ENCODE measurements at places on chromosomes 6 and 20.

GRCh38 chr6:109358204-109358603, 24.1 kb downstream of the CD164 start:
- no peak for DNase-seq

DNA sequence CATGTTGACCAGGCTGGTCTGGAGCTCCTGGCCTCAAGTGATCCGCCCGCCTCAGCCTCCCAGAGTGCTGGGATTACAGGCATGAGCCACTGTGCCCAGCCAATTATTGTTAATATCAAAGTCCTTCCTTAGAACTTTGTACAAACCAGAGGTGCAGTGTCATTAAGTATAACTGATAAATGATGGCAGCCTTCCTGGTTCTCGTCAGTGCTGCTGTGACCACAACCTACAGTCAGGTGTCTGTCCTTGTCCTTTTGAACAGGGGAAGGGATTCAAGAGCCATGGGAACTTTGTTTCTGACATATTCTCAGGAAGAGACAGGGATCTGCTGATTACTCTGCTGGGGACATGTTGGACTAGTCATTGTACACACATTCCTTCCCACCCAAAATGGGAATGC, 103.2 kb upstream of the TIAM2 start:
- DNase-seq = no peak

DNA sequence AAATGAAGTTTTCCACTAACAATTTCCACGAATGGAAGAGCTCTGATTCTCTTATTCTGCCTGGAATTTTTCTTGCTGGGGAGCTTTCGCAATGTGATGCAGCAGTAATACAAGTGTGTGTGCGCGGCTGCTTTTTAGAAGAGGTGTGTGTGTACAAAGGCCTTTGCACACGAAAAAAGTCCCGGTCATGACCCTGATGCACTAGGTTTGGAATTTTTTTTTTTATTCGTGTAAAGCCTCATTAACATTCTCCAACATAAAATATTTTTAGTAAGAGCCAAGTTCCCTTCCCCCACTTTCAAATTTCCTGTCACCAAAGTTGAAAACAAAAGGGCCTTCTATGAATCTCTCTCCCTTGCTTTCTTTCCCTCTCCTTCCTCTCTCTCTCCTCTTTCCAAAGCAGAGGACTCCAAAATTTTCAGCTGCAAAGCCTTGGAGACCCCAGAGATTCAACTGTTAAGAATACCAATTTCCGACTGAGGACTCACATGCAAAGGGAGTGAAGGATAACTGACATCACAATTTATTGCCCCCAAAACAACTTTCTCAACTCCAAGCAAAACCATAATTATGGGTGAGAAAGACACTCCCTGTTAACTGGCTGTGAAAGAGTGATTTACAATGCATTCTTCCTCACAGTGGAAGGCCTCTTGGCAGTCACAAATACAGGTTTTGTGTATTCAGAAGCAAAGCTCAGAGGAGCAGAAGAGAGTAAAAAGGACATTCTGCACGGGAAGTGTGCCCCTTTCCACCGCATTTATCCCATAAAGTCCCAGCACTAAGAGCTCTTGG, 421.2 kb upstream of the JARID2 start:
- no peak for DNase-seq

GRCh38 chr6:154371281-154371680, 14.7 kb upstream of the IPCEF1 start:
- DNase-seq = no peak

GRCh38 chr6:1657116-1657770, 47.5 kb downstream of the FOXC1 start:
- DNase-seq = no peak

- no peak for DNase-seq
These were observed 164.5 kb downstream of the ATXN1 start for GRCh38 chr6:16596616-16597331.

DNA sequence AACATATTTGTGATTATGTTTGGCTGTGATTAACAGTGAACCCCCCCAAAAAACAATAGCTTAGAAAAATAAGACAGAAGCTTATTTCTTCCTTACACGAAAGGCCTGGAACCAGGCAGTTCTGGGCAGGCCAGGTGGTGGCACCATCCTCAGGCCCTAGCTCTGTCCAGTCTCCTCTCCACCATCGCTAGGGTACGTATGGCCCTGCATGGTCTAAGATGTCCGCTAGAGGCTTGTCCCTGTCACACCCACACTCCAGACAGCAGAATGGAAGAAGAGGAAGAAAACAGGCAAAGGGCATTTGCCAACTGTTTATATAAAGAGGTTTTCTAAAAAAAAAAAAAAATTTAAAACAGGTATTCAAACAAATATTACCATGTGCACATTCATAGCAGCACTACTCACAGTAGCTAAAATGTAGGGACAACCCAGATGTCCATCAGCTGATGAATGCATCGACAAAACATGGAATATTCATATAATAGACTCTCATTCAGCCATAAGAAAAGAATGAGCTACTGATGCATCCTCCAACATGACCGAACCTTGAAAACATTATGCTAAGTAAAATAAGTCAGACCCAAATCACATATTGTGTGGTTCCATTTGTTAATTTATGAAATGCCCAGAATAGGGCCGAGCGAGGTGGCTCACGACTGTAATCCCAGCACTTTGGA, 6.7 kb downstream of the TGM3 start:
- DNase-seq = no peak

- DNase-seq = no peak
These were observed 152.3 kb upstream of the BEND6 start for GRCh38 chr6:56802584-56802983.

- DNase-seq = peak; percentile 52
These were observed 88.4 kb downstream of the HFE start for GRCh38 chr6:26175428-26176181.

DNA sequence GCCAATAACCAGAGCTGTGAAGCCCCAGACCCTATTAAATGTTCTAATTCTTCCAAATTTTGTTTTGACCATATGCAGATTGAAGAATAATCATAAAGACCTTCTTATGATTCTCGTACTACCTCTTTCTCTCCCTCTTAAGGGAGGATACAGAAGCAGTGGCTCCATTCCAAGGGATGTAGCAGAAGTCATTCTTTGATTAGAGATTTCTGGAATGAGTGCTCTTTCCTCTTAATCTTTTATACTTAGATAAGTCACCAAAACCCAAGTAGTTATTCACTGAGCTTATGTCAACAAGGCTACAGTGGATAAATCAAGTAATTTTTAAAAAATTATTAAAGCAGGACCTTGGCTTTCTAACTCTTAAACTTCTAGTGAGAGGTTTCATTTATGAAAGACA, 266.0 kb upstream of the STXBP5 start:
- no peak for DNase-seq

GRCh38 chr6:168596344-168596743, 155.4 kb downstream of the SMOC2 start:
- DNase-seq = no peak

GRCh38 chr6:89050155-89050554, 30.4 kb upstream of the PNRC1 start:
- no peak for DNase-seq

GRCh38 chr6:17022604-17023003, 79.2 kb upstream of the STMND1 start:
- DNase-seq = no peak

DNA sequence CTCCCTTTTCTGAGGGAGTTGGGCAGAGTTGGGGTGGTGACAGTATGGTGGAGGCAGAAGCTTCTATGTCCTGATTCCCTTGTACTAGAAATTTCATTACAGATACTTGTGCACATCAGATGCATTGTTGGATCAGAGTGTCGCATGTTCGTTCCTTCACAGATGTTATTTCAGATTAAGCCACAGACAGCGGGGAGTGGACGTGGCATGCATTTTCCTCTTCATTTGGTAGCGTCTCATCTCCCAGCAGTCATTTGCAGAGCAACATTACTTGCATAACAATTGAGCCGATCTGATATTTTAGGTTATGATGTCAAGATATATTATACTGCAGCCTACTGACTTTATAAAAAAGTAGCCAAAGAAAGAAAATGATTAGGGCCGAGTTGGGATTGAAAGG, 261.6 kb upstream of the SASH1 start:
- no peak for DNase-seq

DNA sequence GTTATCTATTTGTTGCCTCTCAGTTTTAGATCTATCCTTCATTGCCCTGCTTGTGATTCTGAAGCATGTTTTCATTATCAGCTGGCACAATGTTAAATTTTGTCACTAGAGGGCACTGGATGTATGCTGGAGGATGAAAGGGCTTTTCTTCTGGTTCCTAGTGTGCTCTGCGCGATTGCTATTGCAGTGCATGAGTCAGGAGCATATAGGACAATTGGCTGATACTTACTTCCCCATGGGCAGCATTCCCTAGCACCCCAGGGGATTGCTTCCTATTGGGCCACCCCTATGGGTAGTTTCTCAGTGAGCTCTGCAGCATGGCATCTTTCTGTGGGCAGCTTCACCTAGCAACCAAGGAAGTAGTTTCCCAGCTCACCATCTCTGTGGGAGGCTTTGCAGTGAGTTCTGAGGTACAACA, 280.3 kb upstream of the SYNCRIP start:
- DNase-seq = no peak

- no peak for DNase-seq
These were observed 26.2 kb upstream of the SRF start for GRCh38 chr6:43144879-43145278.

GRCh38 chr6:33992191-33992590, 153.7 kb downstream of the GRM4 start:
- DNase-seq = no peak

DNA sequence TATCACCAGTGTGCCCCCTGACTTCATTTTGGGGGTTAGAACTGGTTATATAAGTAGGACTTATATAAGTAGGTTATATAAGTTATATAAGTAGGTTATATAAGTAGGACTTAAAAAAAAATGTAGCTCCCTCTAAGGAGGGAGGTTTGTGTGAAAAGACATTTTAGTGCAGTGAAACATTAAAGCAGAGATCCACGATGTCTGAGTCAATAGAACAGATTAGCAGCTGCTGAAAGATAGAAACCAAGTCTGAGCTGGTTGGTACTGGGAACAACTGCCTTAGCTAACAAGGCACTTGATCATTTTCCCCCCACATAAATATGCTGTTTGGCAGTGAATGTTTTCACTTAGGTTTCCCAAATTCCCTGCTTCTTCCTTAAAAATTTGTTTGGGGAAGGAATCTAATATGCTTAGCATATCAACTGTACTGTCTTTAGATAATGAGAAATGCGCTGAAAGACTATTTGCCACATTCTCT, 2.1 kb upstream of the RPS12 start:
- no peak for DNase-seq

DNA sequence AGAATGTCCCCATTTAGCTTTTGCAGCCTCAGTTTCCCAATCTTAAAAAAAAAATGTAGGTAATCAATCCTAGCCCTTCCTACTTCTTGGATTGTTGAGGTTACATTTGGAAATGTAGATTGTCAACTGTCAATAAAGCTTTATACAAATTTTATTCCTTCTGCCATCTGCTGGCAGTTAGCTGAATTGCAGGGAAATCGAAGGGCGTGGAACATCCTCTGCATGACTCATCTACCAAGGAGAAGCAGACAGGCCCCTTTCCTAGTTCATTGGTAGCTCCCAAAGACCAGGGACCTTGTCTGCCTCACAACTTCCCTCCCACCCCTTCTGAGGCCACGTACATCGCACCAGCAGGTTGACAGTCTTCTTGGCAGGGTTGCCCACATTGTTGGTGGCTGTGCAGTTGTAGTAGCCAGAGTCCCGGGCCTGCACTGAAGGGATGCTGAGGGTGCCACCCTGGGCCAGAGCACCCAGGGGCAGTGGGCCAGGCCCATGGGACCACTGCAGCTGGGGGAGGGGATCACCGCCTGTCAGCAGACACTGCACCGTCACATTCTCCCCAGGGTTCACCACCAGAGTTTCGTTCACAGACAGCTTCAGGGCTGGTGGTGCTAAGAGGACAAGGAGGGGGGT, 43.6 kb downstream of the MDGA1 start:
- DNase-seq = peak; percentile 62

GRCh38 chr6:6057442-6058053, 50.8 kb upstream of the NRN1 start:
- DNase-seq = no peak

- DNase-seq = no peak
These were observed 237.6 kb downstream of the MMUT start for GRCh38 chr6:49225471-49225870.

DNA sequence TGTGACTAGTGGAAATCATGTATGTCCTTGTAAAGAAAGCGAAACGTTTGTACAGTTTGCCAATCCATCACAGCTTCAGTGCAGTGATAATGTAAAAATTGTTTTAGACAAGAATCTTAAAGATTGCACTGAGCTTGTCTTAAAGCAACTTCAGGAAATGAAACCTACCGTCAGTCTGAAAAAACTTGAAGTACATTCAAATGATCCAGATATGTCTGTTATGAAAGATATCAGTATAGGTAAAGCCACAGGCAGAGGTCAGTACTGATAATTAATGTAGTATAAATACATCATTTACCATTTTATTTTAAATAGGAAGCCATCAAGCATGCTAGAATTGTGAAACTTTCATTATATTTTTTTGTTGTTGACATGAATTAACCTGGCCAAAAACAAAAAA, 60.9 kb upstream of the SMIM8 start:
- DNase-seq = no peak

- DNase-seq = no peak
These were observed 50.3 kb upstream of the NAA20 start for GRCh38 chr20:19966840-19967239.

- peak; percentile 69 for DNase-seq
These were observed 806 bp downstream of the LEMD2 start for GRCh38 chr6:33787954-33788693.

DNA sequence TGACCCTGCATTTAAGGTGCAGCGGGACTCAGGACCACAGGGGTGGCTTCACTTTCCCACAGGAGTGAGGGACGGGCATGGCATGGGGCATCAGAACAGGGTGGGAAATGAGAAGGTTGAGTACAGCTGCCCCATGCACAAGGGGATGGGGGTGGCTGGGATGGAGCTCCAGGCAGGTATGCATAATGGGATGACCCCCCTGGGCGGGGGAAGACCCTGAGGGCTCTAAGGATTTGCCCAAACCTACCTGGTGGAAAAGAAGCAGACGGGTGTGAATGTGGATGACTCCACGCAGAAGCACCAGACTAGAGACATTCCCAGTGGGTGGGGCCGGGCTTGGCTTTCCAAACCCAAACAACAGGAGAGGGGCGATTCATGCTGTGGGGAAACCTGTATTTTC, 200.3 kb downstream of the SYNDIG1 start:
- DNase-seq = no peak

DNA sequence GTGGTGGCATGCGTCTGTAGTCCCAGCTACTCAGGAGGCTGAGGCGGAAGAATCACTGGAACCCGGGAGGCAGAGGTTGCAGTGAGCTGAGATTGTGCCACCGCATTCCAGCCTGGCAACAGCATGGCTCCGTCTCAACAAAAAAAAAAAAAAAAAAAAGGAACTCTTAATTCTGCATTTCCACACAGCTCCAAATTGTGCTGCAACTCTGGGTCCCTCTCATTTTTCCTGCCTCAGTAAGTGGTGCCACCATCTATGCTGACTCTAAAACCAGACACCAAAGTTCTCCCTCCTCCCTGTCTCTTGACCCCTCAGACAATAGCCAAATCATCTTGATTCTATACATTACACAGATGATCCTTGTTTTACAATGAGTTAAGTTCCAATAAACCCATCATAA, 133.9 kb downstream of the BTBD9 start:
- DNase-seq = no peak

DNA sequence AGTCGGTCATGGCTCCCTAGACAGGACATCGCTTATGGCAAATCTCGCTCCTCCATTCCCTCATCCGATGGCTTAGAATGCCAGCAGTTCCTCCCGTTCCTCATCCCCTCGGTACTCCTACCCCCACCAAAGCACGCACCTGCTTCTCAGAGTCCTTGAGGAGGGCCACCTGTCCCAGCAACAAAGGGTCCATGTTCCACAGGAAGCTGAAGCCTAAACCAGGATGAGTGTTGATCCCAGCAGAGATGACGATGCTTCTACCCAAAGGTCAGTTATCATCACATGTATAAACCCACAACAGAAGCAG, 111.2 kb downstream of the THBS2 start:
- DNase-seq = no peak
